H7 (cell line): ENCODE measurements at places on chromosomes 6 and 20.

GRCh38 chr6:122701666-122702065 is 77.8 kb upstream of the FABP7 start:
- DNase-seq, result no peak

DNA sequence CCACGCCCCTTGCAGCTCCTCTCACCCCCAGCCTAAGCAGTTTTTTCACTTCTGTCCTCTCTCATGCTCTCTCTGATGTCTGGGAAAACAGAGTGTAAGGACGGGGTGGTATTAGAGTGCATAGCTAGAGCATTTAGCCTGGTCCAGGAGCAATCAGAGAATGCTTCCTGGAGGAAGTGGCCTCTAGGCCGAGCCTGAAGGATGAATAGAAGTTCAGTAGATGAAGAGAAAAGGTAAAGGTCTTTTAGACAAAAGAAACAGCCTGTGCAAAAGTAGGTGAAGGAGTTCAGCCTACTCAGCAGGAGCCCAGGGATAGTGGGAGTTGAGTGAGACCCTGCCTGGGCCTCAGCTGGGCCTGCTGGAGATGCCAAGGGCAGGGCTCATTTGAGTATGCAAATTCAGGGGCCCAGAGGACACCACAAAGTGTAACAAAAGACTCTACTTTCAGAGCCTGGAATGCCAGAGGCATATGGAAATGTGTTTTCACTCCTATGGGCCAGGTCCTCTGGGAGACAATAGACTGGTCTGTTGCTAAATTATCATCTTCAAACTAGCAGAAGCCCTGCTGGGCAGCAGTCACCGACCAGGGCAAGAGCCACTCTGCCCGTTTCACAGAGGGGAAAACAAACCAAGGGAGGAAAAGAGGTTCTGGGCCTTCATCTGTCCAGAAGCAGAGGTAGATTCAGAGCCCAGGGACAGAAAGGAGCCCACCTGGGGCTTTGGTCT is 19.7 kb upstream of the TM9SF4 start:
- peak; percentile 87 for DNase-seq

- peak; percentile 52 for DNase-seq
These were observed 123.1 kb downstream of the RPS12 start for GRCh38 chr6:132937466-132937906.

GRCh38 chr6:157090736-157091135 is 232.6 kb downstream of the TMEM242 start:
- peak; percentile 55 for DNase-seq

DNA sequence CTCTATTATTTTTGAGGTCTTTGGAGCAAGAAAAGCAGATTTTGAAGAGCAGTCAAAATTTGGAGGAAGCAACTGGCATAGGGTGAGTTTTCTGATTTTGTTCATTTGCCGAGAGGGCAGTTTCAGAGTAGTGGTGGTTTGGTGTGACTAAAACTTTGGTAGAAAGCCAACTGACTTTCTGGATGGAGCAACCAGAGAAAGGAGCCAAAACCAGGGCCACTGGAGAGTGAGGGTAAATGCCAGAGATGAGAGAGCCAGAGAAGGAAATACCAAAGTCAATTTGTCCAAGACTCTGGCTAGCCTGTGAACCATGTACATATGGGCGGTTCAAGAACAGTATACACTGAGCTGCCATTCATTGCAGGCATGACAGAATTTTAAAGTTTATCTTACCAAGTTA is 40.5 kb upstream of the ZBTB24 start:
- DNase-seq, result no peak

DNA sequence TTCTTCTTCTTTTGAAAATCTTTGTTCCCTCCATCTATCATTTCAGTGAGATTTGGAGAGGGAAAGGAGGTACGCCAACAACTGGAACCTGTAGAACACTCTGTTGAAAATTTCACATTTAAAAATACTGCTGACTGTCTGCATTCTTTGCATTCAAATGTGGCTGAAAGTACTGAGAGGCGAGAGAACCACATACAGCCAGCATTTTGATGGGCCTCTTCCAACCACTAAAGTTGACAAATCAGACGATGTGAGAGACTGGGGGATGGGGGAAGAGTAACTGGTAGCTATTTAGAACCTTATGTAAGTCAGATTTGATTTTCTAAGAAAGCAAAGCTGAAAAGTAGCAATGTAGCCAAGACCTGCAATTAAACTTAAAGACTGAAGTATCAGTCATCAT is 77.5 kb downstream of the FKBP5 start:
- no peak for DNase-seq

- DNase-seq, result no peak
These were observed 427.2 kb upstream of the AGPAT4 start for GRCh38 chr6:161701056-161701455.

GRCh38 chr6:46331461-46331860 is 159.8 kb downstream of the RCAN2 start:
- DNase-seq, result no peak

GRCh38 chr20:56795492-56795891 is 166.4 kb downstream of the TFAP2C start:
- no peak for DNase-seq

DNA sequence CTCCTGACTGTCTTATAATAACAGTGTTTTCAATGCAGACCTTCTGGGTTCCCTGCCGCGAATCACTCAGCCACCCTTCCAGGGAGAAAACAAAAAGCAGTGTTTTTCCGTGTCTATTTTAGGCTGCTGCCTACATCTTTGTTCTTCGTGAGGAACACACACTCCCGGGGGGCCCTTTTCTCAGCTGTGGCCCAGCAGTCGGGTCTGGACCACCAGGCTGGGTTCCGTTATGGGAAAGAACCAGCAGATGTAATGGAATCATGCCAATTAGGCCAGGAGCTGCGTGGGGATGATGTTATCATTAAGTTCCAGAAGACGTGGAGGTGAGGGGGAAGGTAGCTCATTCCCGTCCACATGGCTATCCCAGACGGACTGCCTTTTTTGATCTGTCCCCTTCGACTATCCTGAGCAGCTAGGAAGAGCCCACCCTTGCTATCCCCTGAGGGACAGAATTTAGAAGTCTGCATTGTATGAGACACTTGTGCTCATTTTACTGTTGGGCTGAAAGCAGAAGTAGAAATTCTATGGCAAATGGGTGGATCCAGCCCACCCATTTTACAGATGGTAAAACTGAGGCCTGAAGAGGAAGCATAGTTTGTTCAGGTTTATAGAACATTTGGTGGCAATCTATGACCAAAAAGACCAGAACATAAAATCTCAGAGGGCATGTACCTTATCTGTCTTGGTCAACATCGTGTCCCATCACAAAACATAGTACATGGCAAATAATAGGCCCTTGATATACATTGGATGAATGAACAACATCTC is 54.5 kb downstream of the KCNB1 start:
- DNase-seq, result no peak

GRCh38 chr6:2783188-2783963 is 18.2 kb downstream of the WRNIP1 start:
- DNase-seq, result peak; percentile 71

GRCh38 chr6:41527721-41528408 is 18.3 kb upstream of the FOXP4 start:
- peak; percentile 77 for DNase-seq

GRCh38 chr20:21376626-21377025 is 20.7 kb downstream of the NKX2-4 start:
- no peak for DNase-seq

GRCh38 chr6:136360783-136361182 is 71.1 kb upstream of the BCLAF1 start:
- peak; percentile 33 for DNase-seq

- no peak for DNase-seq
These were observed 110.9 kb downstream of the HFE start for GRCh38 chr6:26197933-26198721.

- DNase-seq, result no peak
These were observed 263.2 kb downstream of the DLL1 start for GRCh38 chr6:170027647-170028043.

DNA sequence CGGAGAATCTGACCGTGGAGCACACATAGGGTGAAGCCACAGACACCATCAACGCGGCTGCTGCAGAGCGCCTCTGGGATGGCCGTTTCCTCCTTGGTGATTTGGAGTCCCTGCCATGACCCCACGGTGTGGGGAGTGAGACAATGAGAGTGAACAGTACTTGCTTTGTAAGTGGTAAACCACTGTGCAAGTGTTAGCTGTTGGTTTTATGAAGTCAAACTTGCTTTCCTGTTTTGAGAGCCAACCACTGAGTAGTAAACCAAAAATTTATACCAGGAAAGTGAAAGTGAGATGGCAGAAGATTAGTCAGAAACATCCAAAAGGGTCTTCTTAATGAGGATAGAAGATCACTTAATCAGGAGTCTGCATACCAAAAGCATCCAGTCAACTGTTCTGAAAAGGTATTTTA is 160.7 kb downstream of the FOXC1 start:
- no peak for DNase-seq

- peak; percentile 96 for DNase-seq
These were observed 464 bp downstream of the EHMT2 start for GRCh38 chr6:31896856-31897611.

- no peak for DNase-seq
These were observed 341.7 kb downstream of the PREX1 start for GRCh38 chr20:48486065-48486464.

DNA sequence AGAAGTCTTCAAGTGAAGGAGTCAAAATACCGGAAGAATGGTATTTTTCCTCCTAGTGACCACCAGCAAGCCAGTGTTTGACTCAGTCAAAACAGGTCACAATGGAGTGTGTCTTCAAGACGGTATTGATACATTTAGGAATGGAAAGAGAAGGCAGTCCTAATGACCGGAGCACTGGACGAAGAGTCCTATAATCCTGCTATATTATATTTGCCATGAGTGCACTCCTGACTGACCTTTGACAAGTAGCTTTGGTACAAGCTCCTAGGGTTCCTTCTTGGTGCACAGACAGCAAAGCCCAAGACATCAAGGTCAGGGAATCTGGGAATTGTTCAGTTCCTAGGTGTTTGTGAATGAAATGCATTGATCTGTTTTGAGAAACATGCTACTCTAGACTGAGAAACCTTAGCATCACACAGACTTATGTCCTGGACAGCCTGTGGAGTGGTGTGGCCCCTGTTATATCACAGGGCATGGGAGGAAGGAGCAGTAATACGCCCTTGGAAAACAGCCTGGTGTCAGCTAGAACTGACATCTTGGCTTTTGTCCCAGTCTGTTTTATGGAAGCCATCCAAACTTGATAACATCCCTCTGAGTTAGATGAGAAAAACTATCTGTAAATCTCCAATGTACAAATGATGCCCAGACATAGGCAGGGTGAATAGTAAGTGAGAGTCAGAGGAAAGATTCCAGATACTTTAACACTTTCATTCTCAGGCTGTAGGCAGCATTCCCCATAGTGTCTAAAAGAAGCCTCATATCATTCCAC is 18.5 kb downstream of the NOX3 start:
- DNase-seq, result no peak

DNA sequence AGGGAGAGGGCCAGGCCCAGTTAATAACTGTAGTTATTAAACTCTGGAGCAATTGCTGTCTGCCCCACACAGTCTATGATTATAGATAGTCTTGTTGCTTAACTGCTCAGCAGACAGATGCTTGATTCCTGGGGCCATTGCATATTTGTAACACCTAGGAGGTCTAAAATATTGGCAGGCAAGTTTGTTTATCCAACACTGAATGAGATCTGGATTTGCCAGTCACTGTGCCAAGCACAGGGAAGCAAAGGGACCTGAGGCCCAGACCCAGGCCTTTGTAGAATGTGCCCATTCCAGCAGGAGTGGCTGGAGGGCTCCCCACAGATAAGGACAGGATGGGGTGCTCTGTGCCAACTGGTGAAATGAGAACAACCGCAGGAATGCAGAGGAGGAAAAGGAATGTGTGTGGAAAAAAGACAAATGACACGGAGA is 17.6 kb upstream of the ENTPD6 start:
- DNase-seq, result no peak

GRCh38 chr6:146697921-146698320 is 99.1 kb downstream of the ADGB start:
- DNase-seq, result no peak

- DNase-seq, result no peak
These were observed 49.9 kb downstream of the MAFB start for GRCh38 chr20:40639132-40639531.

DNA sequence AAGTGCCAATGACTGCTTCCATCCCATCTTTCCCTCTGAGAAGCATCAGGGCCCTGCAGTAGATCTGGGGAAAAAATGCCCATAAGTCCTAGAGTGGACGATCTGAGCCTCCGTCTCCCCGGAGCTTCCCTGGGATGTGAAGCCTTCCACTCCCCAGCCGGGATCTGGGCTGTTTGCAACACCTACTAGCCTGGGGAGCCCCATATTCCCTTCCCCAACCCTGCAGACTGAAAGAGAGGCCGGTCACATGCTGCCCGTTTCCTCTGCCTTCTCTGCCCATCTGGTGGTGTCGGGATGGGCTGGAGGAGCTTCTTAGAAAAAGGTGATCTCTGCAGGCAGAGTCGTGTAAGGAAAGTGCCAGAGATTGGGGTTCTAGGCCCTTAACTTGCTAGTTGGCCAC is 1.1 kb downstream of the SNPH start:
- DNase-seq, result peak; percentile 35

- no peak for DNase-seq
These were observed 45.9 kb upstream of the MC3R start for GRCh38 chr20:56202493-56203077.

DNA sequence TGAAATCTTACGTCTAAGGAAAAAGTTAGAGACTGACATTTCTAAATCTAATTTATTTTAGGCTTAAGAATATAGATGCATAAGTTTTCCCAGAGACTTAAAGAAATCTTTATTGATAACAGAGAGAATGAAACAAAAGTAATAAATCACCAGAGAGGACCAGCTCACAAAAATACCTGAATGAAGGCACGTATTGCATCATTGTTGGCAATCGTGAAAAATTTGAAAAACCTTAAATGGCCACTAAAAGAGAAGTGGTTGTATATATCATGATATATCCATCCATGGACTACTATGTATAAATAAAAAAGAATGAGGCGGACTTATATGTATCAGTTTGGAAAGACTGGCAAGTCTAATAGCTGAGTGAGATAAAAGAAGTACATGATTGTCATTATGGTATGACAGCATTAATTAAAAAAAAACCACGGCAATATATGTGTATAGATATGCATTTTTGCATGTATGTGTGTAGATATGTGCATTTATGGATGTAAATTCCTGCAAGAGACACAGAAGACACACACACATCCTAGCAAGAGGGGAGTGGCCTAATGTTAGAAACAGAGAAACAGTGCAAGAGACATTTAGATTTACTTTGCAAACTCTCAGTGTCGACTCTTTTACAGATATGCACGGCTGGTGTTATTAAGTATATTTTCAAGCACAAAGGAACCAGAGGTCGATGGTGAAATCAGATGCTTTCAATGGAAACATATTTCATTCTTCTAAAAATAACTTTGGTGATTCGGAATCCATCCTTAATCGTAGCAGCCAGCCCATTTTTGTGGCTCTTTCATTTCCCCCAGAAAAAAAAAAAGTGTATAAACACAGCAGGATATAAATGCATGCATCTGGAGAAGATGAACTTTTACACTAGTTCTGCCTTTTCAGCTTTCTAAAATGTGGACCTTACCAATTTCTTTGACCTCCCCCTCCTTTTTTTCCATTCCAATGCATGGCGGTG is 156.1 kb upstream of the SALL4 start:
- no peak for DNase-seq

- DNase-seq, result no peak
These were observed 152.4 kb upstream of the PROKR2 start for GRCh38 chr20:5469111-5469510.

GRCh38 chr20:11921321-11921720 is 3.6 kb downstream of the BTBD3 start:
- DNase-seq, result no peak

GRCh38 chr20:16314320-16314719 is 258.9 kb downstream of the KIF16B start:
- no peak for DNase-seq
